ENCODE measurements at places on chromosomes 4 and X.

DNA sequence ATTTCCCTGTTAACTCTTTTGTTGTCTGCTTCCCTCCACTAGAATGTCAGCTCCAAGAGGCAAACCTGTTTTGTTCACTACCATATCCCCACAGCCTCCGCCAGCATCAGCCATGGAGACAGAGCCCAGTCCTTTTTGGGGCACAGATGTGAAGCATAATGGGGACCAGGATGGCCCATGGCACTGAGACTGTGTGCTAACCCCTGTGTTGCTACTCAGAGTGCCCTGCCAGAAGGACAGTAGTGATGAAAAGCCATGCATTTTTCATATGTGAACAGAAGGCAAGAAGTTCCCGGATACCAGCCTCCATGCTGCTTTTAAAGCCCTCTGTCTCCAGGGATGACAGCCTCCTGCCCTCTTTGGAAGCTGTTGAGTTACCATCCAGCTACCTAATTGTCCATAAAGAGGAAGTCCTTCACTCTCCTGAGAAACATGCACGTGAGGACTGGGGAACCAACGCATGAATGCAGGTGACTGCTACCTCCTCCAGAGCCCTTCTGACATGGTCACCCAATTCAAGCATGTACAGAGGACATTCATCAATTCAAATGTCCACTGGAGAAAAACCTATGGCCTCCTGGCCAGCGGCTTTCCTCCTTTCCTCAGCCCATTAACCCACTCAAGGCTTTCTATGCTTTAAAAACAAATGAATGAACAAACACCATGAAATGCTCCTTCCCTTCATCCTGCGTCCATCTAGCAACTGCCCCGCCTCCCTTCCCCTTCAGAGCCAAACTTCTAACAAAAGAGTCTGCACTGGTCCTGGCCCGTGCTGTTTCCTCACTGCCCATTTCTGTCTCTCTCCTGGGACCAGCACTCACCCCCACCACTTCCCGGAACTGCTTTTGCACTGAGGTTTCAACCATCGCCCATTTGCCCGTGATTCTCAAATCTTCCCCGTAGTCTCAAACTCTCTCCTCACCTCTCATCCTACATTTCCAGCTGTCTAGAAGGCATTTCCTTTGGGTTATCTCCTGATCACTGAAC lies 18.0 kb downstream of the PNMA6F start:
- no peak for DNase-seq

GRCh38 chrX:23901805-23902204 lies 5.9 kb downstream of the APOO start:
- DNase-seq = peak; percentile 9

- DNase-seq = no peak
These were observed 156.6 kb downstream of the GATB start for GRCh38 chr4:151604238-151604637.

- DNase-seq = no peak
These were observed 400.8 kb upstream of the SLIT2 start for GRCh38 chr4:19850909-19851308.

DNA sequence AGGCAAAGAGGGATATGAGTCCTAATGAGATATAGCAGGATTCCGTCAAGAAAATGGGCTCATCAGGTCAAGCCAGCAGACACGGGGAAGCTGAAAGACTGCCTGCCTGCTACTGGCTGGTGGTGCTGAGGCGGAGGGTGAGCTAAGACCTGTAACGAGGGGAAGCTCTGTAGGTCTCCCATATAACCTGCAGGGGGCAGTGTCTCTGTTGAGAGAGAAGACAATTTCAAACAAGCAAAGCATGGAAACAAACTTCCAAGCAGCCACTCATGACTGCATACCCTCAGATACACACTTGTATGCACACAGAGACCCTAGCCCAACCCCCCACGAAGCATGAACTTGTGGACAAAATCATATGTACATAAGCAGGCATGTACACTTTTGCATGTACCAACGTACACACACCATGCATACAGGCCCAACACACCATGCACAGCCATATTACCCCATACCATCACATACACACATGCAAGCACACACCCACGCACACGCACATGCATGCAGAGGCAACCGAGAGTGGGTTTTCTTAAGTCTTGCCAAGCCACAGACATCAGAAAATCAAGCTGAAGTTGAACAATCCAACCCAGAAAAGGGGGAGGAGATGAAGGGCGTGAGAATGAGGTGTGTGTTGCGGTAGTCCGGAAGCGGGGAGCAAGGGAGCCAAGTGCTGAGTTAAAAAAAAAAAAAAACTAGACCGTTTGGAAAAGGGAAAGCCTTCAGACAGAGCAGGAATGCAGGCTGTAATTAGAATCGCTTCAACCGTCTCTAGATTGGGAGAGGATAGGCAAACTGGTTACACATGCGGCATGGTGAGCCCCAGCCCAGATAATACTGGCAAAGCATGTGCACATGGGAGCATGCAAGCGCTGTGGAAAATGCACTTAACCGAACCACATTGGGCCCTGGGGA lies 71.0 kb downstream of the PJA1 start:
- DNase-seq = no peak

GRCh38 chr4:2761035-2761923 lies 5.1 kb upstream of the TNIP2 start:
- no peak for DNase-seq

- no peak for DNase-seq
These were observed 70.2 kb downstream of the FAM47C start for GRCh38 chrX:37078434-37078703.

- no peak for DNase-seq
These were observed 99.2 kb upstream of the DDIT4L start for GRCh38 chr4:100289530-100289888.

- DNase-seq = no peak
These were observed 1.3 kb upstream of the MGAT4D start for GRCh38 chr4:140499391-140499790.

- DNase-seq = no peak
These were observed 291.3 kb downstream of the GUCY2F start for GRCh38 chrX:109190542-109190941.

DNA sequence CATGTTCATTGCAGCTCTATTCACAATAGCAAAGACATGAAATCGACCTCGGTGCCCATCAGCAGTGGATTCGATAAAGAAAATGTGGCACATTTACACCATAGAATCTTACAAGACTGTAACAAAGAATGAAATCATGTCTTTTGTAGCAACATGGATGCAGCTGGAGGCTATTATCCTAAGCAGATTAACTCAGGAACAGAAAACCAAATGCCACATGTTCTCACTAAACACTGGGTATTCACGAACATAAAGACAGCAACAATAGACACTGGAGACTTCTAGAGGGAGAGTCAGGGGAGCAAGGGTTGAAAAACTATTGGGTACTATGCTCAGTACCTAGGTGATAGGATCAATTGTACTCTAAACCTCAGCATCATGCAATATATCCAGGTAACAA lies 180.5 kb downstream of the PPP1R2C start:
- DNase-seq = no peak

DNA sequence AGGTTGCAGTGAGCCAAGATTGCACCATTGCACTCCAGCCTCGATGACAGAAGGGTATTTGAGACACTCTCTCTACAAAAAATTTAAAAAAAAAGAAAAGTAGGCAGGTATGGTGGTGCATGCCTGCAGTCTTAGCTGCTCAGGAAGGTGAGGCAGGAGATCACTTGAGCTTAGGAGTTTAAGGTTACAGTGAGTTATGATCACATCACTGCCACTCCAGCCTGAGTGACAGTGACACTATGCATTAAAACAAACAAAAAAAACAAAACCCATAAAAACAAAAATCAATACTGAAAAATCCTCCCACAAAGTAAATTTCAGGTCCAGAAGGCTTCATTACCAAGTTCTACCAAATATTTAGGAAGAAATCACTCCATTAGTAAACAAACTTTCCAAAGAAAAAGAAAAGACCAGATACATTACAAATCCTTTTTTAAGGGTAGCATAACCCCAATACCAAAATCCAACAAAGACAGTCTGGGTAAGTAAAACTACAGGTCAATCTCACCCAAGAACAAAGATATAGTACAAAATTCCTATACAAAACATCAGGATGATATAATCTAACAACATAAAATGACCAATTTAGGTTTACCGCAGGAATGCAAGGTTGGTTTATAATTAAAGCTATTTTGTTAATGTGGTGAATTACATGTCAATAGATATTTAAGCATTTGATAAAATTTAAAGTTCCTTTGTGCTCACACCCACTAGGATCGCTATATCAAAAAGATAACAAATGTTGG lies 11.7 kb downstream of the NELFA start:
- DNase-seq = no peak

DNA sequence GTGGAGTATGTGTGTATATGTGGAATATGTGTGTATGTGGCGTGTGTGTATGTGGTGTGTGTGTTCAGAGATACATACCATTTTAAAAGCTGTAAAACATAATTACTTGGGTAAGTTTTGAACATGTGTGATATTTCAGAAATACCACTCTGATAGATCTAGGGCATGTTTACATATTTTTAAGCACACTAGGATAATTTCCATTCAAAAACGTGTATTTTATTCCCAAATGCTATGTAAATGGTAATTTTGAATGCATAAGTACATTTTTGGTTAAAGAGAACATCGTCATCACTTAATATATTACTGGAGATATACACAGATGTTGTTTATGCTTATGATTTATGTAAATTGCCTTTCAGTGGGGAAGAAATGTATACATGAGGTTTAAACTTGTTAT lies 34.7 kb upstream of the SHISA3 start:
- no peak for DNase-seq

DNA sequence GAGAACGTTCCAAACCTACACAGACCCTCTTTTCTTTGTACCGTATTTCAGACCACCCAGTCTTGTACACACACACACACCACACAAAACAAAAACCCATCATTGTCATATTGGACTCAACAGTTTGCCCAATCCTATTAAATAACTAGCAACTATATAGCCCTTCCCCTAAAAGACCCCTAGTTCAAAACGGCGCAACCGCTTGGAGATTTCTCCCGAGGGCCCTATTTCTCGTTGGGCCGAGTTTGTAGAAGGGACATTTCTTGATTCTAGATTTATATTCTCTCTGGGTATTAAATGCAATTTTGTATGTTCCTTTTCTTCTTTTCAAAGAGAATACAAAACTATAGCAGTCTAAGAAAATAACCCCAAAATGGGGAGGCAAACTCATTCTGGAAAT lies 547 bp upstream of the PDGFRA start:
- DNase-seq = no peak

- DNase-seq = no peak
These were observed 40.1 kb downstream of the BTC start for GRCh38 chr4:74754218-74754617.

GRCh38 chr4:79899481-79899880 lies 173.5 kb downstream of the ANTXR2 start:
- no peak for DNase-seq

DNA sequence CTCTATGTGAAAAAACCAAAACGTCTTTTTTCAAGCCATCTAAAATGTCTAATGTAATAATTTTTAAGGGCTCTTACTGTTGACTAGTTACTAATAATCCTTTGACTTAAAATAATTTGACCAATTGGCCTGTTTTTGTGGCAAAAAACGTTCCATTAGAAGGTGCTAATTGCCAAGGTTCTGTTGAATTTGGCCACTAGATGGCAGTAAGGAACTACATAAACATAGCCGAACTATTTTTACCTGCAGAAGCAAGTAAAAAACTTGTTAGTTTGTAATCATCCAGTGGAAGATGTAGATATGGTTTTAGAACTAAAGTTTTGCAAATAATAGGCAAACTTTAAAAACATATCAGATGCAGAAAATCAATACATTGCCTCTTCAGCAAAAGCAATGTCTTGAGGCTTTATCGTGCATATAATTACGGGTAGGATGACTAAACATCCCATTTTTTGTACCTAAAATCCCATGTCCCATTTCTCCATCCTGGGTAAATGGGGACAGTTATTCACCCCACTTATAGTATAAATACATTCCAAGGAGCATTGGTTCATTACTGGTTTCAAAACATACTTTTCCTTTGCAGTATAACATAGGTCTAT lies 57.6 kb downstream of the PROM1 start:
- DNase-seq = peak; percentile 1

DNA sequence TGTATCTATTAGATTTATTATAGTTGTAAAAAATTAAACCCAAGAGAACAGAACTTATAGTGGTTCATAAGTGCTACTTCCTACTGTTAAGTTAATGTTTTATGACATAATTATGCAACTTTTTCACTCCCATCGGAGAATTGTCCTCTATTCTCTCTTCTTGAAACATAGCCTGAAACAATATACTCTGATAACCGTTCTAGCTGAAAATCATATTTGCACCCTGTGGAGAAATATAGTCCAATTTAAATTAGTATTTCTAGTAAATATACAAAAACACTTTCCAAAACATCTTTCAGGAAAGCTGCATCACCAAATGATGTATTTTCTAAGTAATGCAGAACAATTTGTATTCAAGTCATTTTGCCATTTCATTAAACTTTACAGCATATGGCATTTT lies 586.4 kb downstream of the PRR32 start:
- no peak for DNase-seq

DNA sequence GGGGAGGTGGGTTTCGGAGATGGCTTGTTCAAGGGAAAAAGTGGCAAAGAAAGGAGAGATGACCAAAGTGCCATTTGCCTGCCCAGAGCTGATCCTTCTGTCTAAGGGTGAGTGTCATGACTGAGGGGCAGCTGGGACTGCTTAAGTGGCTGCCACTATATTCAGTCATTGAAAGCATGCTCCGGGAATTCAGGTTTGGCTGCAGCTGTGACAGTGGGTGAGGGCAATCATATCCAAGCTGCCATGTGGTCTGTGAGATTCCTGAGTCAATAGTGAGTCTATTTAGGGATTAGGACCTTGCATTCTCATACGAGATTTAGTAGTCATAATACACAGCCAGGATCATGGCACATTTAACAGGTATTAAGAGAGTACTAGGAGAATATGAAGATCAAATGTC lies 138.8 kb upstream of the BANK1 start:
- DNase-seq = no peak

GRCh38 chr4:7787067-7787466 lies 152.6 kb downstream of the AFAP1 start:
- DNase-seq = no peak

DNA sequence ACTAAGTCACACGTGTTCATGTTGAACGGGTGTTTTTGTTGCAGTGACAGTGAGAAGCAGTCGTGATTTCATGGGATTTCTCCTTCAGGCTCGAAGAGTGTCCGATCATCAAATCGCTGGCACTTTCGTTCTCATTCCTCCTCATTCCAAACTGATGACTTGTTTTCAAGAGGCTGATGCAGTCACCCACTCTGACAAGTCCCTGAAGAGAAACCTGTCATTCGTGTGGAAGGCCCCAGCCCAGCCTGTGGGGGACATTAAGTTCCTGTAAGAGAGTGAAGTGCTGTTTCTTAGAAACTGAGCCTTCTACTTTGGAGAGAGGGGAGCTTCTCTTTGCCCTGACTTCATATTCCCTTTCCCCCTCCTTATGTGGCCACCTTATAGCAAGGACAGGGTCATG lies 8.0 kb downstream of the REELD1 start:
- no peak for DNase-seq

- no peak for DNase-seq
These were observed 41.1 kb downstream of the UCHL1 start for GRCh38 chr4:41297832-41298231.

- DNase-seq = no peak
These were observed 179.6 kb downstream of the SLC4A4 start for GRCh38 chr4:71518283-71518989.

GRCh38 chr4:97104006-97104405 lies 1039.3 kb downstream of the STPG2 start:
- no peak for DNase-seq

Data from DMS79 (cell line).